ENCODE measurements at places on chromosomes 5 and 9.

DNA sequence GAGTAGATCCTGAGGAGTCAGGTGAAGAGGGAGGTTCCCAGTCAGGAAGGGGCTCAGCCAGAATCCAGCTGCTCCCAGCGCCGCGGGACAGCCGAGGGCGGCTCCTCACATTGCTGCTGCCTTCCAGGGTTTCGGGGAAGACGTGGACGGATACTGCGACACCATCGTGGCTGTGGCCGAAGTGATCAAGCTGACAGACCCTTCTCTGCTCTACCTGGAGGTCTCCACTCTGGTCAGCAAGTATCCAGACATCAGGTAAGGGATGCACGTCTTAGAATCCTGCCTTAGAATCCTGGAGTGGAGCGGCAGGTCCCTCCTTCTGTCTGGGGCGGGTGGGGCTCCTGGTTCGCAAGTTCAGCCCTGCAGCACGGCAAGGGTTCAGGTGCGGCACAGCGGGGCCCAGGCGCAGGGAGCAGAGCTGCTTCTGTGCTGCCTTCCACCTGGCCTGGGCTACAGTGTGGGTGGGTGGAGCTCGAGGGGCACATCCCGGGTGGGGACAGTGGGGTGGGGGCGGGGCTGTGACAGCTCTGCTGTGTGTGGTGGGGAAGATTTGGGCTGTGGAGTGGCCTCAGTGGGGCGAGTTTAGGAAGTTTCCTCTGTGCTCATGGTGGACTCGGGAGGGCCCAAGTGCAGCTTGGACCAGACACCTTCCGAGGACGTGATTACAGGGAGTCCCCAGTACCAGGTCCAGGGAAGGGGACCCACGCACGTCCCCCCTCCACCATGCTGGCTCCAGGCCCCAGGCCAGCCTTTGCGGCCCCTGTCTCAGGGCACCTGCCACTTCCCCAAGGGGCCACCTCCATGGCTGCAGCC, 22.8 kb downstream of the EXOC3 start:
- no peak for DNase-seq

DNA sequence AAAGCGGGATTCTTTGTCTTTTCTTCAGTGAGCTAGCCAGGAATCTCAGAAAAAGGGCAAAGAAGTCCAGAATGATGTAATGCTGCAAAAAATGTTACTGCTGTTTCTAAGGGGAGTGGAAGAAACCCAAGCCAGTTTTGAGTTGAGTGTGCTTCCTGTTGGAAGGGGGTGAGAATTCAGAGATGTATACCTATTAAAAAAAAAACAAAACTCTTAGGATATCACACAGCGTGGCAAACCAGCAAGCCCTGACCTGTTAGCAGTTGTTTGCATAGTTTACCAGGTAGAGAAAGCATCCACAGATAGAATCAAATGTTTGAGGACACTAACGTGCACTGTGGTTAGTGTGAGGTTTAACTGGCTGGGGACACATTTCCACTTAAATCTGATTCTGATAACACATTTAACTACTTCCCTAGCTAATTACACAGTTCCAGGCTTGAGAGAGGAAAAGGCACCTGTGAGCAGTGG, 11.4 kb downstream of the BASP1 start:
- peak; percentile 66 for DNase-seq

DNA sequence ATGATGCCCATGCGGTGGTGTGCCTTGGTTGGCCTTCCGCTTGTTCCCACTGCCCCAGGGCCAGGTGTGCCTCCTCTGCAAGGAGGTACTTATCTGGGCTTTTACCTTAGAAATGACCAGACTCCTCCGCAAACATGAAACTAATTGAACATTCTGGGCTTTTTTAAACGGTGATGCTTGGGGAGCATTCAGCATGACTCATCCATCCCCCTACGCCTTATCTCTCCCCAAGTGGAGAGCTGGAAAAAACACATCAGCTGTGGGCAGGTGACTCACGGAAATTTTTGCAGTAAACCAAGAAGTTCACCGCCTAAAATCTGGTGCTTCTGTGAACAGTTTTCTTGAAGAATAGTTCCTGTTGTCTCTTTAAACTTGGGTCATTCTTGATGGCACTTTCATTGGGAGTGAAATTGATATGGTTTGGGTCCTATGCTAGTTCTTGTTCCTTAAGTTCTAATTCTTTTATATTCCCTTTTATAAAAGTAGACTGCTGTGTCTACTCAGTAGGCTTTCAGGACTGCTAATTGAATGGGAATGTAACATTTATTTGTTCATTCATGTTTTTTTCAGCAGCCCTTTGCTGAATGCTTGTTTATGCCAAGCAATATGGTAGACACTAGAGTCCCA, 39.6 kb downstream of the SFXN1 start:
- DNase-seq: no peak

DNA sequence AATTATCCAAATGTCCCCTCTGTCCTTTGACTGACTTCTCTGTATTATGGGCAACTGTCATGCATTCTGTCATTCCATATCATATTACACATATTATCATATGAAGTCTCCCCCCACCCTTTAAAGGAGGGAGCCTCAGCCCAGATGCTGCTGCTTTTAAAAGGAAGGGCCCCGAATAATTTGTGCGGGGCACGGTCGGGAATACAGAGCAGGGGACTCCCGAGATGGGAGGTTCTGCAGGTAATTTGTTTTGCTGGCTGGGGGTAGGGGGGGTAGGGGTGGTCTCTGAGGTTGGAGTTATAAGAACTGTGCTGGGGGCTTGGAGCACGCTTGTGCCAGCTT, 10.1 kb upstream of the LHX2 start:
- DNase-seq: no peak

GRCh38 chr5:127951791-127952190, 131.8 kb upstream of the SLC12A2 start:
- no peak for DNase-seq

GRCh38 chr5:150068472-150068871, 17.9 kb downstream of the CSF1R start:
- DNase-seq: no peak

DNA sequence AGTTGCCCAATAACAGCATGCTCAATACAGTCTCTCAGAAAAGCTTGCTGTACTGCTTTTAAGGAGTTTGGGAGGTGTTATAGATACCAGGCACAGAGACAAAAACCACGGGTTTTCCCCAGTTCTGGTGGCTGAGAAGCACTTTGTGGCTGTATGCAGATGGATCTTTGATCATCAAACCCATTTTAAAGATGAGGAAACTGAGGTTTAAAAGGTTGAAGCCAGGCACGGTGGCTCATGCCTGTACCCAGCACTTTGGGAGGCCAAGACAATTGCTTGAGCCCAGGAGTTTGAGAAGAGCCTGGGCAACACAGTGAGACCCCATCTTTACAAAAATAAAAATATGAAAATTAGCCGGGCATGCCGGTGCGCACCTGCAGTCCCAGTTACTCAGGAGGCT, 46.3 kb upstream of the PLPP6 start:
- DNase-seq: no peak

Measured in GM12878 (cell line).